Hematopoietic multipotent progenitor cell treated with erythropoietin and hydrocortisone succinate and interleukin-3 and kit ligand, for 8 days (in vitro differentiated cells): ENCODE measurements at places on chromosomes 12 and 14.
A peak's percentile ranks its signal among the peaks of the same experiment; 100 is the strongest.

DNA sequence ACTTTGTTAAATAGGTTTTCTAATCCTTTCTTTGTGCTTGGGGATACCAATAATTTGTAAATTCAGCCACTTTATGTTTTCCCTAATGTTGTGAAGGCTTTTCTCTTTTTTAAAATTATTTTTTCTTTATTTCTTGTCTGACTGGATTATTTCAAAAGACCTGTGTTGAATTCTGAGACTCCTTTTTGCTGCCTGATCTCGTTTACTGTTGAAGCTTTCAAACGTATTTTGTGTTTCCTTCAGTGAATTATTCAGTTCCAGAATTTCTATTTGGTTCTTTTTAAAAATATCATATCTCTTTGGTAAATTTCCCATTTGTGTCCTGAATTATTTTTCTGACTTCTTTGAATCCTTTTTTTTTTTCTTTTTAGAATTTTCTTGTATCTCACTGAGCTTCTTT, 241.6 kb downstream of the LRIG3 start:
- no peak for DNase-seq

GRCh38 chr12:3732901-3733300, 20.0 kb downstream of the CRACR2A start:
- peak; percentile 9 for DNase-seq

DNA sequence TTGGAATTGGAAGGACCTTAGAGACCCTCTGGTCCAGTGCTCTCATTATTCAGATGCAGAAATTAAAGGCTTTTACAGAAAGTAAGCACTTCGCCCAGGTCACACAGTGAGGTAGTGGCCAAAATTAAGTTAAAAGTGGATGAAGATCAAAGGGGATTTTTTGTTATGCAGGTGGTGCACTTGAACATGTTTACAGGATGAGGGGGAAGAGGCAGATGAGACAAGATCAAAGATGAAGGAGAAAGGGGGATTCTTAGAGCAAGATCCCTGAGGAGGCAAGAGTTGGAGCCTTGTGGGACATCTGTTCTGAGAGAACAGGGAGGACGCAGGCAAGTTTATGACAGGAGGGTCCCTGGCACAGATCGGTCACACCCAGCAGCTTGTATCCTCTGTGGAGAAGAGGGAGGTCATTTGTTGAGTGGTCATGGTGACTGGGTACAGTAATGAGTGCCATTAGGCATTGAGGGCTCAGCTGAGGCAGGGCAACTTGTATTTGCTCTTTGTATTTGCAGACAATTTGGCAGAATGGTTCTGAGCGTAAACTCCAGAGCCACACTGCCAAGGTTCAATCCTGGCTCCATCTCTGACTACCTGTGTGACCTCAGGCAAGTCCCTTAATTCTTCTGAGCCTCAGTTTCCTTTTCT, 84.0 kb downstream of the BORCS5 start:
- DNase-seq: no peak

DNA sequence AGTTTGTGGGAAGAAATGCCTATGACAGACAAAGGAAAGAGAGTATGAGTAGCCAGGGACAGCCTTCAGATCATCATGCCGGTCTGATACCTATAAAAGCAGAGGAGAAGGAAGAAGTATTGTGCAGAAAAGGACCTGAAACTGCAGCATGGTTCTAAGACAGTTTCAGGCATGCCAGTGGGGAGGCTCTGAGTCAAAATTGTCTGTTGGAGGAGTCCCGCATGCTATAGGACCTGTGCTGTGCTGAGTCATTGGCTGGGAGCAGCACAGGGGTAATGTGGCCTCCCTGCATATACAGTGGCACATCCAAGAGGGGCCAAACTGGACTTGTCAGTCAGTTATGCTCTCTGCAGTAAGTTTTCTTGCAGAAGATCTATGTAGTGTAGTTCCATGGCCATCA, 40.7 kb downstream of the NEUROD4 start:
- DNase-seq: peak; percentile 19

- DNase-seq: no peak
Measured at GRCh38 chr14:63952053-63952932, 99.5 kb downstream of the SYNE2 start.
